ENCODE measurements at places on chromosomes 12 and 14.
A peak's percentile ranks its signal among the peaks of the same experiment; 100 is the strongest.

- DNase-seq: peak; percentile 74
These were observed 83.0 kb downstream of the DENND5B start for GRCh38 chr12:31507966-31508365.

GRCh38 chr14:89730687-89731086, 223.8 kb downstream of the EFCAB11 start:
- DNase-seq: no peak

DNA sequence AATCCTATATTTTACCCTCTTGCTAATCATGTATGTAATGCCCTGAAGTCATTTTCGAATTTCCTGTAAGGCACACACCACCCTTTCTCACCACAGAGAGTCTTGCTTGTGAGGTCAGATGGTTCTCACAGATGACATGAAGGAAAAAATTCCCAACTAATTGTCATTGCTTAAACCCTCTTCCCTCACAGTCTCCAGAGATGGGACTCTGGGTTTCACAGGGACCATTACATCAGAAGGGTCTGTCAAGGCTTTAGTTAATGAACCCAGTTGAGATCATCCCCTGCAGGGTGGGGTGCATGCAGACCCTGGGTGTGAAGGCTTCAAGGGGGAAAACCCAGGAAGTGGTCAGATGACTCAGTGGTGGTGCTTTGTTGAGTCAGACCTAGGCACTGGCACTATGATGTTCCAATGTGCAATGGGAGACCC, 229.6 kb downstream of the BCAT1 start:
- peak; percentile 87 for DNase-seq

DNA sequence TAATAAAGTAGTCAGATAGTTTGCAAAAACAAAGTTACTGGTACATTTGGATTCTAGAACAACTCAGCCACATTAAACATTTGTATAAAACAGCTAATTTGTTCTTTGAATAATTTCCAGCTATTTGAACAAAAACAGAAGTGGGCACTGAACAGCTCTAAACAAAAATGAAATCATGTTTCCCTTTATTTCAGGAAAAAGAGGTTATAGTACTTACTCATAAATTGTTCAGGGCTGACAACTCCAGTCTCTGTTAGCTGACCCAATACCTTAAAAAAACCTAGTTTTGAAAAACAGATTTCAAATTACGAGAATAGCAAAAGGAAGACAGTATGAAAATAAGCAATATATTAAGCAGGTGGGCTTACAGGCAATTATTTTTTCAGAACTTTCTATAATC, 8.2 kb downstream of the GNPNAT1 start:
- no peak for DNase-seq

DNA sequence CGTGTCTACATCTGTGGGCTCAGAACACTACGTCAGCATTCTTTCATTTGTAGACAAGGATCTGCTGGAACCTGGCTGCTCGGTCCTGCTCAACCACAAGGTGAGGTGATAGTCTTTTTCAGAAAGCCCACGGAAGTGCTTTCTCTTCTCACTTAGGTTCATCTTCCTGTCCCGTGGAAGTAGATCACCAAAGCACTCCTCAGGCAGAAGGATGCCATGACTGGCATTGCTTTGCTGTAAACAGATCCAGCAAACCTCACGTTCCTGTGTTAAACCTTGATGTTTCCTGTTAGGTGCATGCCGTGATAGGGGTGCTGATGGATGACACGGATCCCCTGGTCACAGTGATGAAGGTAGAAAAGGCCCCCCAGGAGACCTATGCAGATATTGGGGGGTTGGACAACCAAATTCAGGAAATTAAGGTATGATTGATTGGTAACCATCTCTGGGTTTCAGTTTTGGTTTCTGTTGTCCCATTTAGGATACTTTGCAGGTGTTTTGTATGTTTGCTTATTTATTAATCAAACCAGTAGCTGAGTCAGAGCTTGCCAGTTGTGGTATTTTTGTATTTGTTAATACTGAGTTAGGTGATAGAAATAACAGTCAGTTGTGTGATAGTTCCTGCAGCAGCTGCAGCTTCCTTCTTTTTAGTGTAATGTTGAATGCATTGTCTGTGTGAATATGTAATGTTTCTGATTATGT, 7.5 kb downstream of the PSMC1 start:
- DNase-seq: no peak

- no peak for DNase-seq
These were observed 274.5 kb upstream of the SOX5 start for GRCh38 chr12:24223926-24224325.

DNA sequence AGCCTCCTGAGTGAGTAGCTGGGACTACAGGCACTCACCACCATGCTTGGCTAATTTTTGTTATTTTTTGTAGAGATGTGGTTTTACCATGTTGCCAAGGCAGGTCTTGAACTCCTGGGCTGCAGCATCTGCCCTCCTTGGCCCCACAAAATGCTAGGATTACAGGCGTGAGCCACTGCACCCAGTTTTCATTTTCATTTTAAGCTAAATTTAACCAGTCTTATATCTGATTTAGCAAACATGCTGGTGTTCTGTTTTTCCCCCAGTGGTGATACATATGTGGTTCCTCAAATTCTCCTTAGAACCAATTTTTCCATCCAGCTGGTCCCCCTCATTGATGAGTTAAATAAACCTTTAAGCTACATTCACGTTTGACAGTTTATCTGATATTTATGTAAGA, 43.8 kb upstream of the BICD1 start:
- no peak for DNase-seq

DNA sequence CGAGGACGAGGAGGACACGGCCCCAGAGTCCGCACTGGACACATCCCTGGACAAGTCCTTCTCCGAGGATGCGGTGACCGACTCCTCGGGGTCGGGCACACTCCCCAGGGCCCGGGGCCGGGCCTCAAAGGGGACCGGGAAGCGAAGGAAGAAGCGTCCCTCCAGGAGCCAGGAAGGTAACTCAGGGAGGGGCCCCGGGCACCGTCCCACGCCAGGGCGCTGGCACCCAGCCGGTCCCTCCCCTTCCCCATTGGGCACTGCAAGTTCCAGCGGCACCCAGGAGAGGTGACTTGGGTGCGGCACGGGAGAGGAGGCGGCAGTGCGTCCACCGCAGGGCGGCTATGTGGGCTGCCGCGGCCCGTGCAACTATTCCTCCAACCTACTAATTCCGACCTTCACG, 9.3 kb upstream of the ADSS1 start:
- DNase-seq: no peak

GRCh38 chr14:59274991-59275391, 86.5 kb downstream of the DAAM1 start:
- DNase-seq: peak; percentile 63

DNA sequence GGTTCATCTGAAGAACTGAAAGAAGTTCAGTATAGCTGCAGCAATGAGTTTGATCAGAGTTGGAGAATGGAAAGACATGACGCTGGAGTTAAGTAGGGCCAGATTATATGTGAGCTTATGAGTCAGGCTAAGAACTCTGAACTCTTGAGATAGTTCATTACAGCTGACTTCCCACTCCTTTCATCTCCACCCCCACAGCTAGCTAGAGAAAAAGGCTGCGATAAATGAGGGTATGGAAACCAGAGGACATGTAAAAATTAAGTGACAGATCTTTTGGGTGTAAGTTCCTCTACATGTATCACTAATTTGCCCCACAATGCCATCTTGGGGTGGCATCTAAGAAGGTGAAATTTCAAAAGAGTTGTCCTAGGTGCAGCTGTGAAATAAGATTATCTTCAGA, 28.6 kb downstream of the PYM1 start:
- no peak for DNase-seq

DNA sequence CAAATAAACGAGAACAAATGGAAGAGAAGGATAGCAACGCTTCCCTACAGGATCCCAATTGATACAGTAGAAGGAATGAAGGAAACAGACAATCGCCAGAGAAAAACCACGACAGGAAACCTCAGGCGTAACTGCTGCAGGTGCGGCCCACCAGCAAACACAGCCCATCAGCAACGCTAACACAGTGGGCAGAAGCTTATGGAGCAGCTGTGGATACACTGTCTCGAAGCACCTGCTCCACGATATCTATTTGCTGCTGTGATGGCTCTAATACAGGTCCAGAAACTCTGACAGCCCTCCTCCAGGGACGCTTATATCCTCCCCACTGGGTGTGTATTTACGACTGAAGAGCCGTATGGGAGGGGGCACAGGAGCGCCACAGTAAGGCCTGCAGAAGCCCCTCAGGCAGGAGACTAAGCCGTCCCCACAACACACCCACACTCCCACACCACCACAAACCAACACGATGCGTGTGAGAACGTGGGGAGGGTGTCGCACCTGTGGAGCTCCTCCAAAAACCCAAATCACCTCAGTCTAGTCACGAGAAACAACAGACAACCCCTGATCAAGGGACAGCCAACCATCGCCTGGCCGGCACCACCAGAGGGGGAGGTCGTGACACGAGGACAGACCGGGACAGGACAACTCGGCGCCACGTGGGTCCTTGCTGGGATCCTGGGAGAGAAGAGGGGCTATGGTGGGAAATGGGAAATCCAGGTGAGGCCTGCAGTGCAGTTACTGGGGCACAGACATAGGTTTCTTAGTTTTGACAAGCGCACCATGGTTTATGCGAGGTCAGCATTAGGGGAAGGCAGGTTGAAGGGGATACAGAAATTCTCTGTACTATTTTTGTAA, 24.0 kb downstream of the POLE start:
- no peak for DNase-seq

- no peak for DNase-seq
These were observed 1209.9 kb downstream of the BCL11B start for GRCh38 chr14:98062083-98062482.

DNA sequence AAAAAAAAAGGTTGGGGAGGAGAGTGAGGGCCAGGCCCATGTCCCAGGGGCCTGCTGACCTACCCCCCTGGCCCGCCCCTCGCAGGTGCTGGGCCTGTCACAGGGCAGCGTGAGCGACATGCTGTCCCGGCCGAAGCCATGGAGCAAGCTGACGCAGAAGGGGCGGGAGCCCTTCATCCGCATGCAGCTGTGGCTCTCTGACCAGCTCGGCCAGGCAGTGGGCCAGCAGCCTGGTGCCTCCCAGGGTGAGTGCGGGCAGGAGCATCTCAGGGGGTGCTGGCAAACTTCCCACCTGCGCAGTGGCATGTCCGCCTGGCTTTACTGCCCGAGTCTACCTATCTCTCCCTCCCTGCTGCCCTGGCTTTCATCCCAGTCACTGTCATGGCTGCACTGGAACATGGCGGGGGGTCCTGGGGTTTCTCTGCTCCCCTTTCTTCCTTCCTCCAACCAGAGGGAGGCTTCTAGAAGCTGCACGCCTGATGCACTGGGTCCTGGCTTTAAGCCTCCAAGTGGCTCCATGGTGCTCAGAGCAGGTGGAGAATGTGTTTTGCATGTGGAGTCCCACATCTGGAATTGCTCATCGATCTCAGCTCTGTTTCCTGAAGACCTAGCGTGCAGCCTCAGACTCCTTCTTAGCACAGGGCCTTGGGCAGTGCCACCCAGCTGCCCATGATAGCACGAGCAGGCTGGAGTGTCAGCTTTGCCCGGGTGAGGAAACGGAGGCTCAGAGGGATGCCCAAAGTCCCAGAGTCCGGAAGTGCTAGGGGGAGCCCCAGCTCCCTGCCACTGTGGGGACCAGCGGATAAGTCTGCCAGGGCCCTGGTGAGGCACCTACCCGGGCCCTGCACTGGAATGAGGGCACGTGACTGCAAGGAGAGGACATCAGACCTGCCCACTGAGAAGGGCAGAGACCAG, 46.3 kb downstream of the PHETA1 start:
- no peak for DNase-seq

- peak; percentile 0 for DNase-seq
These were observed 20.2 kb downstream of the OR4N2 start for GRCh38 chr14:19823765-19824164.

DNA sequence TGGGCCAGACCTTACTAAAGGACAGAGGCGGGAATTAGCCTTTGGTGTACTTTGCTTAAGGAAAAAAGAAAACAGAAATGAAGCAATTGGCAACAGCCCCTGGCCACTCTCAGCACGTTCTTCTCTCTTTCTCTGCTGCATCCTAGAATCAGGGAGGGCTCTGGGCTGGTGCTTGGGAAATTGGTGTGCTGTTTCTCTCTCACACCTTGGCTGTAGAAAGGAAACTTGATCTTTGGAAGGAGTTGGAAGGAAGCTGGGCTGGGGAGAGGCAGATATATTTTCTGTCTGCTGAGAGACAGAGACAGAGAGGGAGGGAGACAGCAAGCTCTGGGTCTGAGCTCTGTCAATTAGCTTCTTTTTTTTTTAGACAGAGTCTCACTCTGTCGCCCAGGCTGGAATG, 27.4 kb downstream of the NOS1 start:
- DNase-seq: no peak

- no peak for DNase-seq
These were observed 117.7 kb downstream of the ADCK1 start for GRCh38 chr14:77917491-77918201.

DNA sequence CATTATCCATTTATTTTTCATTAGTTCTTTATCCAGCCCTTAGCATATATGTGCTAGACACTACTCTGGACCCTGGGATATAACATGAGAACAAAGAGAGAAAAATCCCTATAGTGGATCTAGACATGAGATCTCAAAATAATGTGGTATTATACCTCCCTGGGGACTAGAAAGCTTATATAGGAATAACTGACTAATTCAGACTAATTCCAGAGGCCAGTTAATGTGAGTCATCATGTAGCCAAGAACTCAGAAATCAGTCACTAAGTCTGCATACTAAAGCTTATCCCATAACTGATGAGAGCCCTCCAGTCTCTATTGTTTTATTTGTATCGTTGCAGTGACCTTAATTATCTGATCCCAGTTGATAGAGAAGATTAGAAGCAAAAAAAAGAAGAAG, 267.1 kb upstream of the RGS6 start:
- DNase-seq: peak; percentile 66

DNA sequence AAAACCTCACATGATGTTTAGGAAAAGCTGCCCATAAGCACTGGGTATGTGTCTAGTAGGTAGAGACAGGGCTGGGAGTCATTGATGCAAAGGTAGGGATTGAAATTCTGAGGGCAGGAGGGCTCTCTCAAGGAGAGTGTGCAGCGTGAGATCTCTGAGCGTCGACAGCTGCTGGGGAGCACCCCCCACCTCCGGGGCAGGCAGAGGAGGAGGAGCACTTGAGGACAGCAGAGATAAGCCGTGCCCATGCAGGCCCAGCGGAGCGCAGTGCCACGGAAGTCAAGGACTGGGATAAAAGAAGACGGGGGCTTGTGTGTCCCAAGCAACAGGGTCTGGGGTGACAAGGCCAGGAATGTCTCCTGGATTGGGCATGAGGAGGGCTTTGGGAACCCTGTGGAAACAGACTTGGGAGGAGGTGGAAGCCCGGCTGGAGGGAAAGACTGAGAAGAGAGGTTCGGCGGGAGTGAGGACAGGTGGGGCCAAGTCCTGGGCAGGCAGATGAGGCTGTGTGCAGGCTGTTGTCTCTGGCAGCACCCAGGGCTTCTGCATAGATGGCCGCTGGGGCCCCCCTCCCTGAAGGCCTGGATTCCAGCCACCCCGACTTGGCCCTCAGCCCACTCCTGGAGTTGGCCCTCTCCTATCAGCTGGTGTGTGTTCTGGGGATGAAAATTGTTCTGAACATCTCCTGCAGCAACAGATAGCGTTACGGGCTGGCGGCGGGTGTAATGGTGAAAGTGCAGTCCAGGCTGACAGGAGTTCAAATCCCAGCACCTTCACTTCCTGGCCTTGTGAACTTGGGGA, 1.9 kb downstream of the CACNA2D4 start:
- DNase-seq: no peak
